ENCODE measurements at places on chromosomes 12 and 14. TPM values are rescaled to one million over a fixed set of nuclear protein-coding genes. Genes with fewer than 3 reads are reported as not detected.

The CD69 gene
- total RNA-seq: not detected

The C3AR1 gene
- not detected for total RNA-seq

The SAV1 gene
- 31.0 TPM for total RNA-seq

The PTGES3 gene
- 363 TPM for total RNA-seq

The KLHL33 gene
- total RNA-seq: 0.03 TPM

The KIF26A gene
- total RNA-seq: 3.8 TPM

The CBLN3 gene
- 1.0 TPM for total RNA-seq

The KRT71 gene
- not detected for total RNA-seq

The TOMM20L gene
- not detected for total RNA-seq

The MEG3 gene
- total RNA-seq: 34.5 TPM

The BCAT1 gene
- 12.2 TPM for total RNA-seq

The PRICKLE1 gene
- total RNA-seq: 0.83 TPM

The RERG gene
- total RNA-seq: 0.26 TPM

The RAD51B gene
- 5.6 TPM for total RNA-seq

The C12orf60 gene
- 1.7 TPM for total RNA-seq

The PTCSC3 gene
- total RNA-seq: not detected

The SLC2A14 gene
- total RNA-seq: 0.78 TPM

The SALL2 gene
- total RNA-seq: 0.71 TPM

The NR1H4 gene
- 0.09 TPM for total RNA-seq

The P2RX7 gene
- total RNA-seq: not detected

The RNASE1 gene
- total RNA-seq: not detected

The ARHGEF40 gene
- total RNA-seq: 8.9 TPM

The FRMD6 gene
- 41.9 TPM for total RNA-seq

The POLE2 gene
- total RNA-seq: 14.0 TPM

The STXBP6 gene
- total RNA-seq: 2.7 TPM

The CNTN1 gene
- total RNA-seq: 51.1 TPM

The DMAC2L gene
- total RNA-seq: 13.9 TPM

The CLEC2A gene
- total RNA-seq: not detected

The ENDOU gene
- total RNA-seq: not detected

The LRRC9 gene
- total RNA-seq: not detected

The POTEG gene
- total RNA-seq: not detected

The TMEM117 gene
- 1.9 TPM for total RNA-seq
